NCI-H446 treated with DMSO at 0.1 percent for 48 hours (cell line): ENCODE measurements at places on chromosomes 3 and 15.

DNA sequence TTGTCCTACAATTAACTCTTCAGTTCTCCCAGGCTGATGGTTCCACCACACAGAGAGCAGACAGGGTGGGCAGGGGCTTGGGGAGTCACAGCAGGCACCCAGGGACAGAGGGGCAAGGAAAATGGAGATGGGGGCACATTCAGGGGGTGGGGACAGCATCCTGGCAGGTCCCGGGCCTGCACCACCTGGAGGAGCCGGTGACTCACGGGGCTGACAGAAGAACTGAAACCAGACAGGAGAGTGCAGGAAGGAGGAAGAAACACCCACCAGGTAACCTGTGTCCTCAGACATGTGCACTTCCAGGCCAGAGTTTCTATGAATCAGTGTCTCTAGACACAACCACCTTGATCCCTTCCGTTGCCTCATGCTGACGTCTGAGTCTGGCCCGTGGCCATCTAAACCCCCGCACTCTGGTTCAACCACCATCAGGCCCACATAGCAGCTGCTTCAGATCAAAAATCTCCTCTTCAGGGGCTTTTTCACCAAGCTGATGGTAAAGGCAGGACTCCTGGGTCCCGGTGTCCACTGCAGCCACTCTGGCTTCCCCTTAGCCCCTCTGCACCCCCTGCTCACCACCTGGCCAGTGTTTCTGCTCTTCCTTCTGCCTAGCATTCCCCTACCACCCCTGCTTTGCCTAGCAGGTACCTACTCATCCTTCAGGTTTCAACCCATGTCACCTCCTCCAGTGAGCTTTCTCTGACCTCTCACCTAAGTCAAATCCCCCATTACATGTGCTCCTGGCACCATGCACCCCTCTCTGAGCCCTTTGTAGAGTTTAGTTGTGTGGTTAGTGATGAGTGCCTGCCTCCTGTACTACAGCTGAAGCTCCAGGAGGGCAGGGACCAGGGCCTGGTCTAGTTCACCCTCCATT lies 16.5 kb upstream of the CYP11A1 start:
- no peak for DNase-seq

- no peak for DNase-seq
Observed at GRCh38 chr15:68276668-68277067, 877 bp upstream of the FEM1B start.

- no peak for DNase-seq
Observed at GRCh38 chr3:127535106-127535785, 55.3 kb downstream of the TPRA1 start.

- no peak for DNase-seq
Observed at GRCh38 chr15:80850941-80851451, 71.8 kb downstream of the CEMIP start.

- DNase-seq: no peak
Observed at GRCh38 chr15:51093488-51093838, 1.2 kb downstream of the TNFAIP8L3 start.

- DNase-seq: no peak
Observed at GRCh38 chr3:148816427-148816826, 11.2 kb upstream of the CPB1 start.

DNA sequence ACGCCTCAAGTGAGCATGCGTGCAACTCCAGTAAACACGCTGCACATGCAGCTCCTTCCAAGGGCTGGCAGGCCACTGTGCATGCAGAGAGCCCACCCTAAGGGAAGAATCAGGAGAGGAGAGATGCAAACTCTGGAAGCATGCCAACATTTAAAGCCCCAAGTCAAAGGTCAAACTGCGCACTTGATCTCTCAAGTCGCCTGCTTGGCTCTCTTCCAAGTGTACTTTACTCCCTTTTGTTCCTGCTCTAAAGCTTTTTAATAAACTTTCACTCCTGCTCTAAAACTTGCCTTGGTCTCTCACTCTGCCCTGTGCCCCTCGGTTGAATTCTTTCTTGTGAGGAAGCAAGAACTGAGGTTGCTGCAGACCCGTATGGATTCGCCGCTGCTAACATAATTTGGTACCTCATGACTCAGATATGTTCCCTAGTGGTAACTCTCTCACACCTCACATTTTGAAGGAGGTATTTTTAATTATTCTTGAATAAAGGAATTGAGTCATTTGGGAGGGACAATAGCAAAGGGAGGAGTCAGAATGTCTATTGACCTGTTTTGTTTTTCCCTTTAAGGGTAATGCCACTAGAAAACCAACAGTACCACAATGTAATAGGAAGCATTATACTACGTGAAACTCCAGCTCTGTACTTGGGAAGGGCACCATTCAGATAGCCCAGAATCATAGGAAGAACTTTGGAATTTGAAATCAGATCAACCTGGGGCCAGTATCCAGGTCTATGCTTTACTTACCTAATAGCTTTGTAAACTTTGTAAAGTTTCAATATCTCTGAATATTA lies 19.6 kb upstream of the DGKG start:
- no peak for DNase-seq

- DNase-seq: no peak
Observed at GRCh38 chr3:56867671-56868070, 65.9 kb upstream of the ARHGEF3 start.

DNA sequence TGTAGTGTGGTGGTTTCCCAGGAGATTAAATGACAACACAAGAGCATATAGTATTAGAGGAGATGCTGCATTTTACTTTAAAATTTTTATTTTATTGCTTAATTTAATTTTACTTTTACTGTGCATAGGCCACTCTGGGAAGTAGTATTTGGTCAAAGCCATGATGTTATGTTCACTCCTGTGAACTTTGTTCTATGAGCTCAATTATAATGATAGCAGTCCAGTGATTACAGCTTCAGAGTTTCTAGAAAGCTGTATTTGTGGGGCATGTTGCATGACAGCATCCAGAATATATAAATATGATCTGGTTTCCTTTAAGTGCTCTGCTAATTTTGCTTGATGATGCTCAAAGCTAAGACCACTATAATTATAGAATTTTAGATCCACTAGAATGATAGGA lies 338.6 kb downstream of the NSUN3 start:
- DNase-seq: no peak

DNA sequence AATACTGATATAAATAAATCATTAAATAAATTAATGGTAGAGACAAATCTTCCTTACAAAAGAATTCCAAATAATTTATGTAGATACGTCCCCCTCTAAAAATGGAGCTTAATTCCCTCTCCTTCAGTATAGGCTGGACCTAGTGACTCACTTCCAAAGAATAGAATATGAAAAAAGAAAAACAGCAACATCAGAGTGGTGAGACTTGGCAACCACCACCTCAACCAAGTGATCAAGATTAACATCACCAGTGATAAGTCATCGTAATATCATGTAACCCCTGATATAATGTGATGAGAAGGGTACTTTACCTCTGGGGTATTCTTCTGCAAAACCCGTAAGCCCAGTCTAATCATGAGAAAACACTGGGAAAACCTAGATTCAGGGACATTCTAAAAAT lies 13.4 kb downstream of the GOLGB1 start:
- DNase-seq: no peak

- DNase-seq: no peak
Observed at GRCh38 chr15:57255751-57256341, 120.5 kb upstream of the CGNL1 start.

GRCh38 chr3:157093096-157093495 lies 66.9 kb downstream of the CCNL1 start:
- DNase-seq: no peak

DNA sequence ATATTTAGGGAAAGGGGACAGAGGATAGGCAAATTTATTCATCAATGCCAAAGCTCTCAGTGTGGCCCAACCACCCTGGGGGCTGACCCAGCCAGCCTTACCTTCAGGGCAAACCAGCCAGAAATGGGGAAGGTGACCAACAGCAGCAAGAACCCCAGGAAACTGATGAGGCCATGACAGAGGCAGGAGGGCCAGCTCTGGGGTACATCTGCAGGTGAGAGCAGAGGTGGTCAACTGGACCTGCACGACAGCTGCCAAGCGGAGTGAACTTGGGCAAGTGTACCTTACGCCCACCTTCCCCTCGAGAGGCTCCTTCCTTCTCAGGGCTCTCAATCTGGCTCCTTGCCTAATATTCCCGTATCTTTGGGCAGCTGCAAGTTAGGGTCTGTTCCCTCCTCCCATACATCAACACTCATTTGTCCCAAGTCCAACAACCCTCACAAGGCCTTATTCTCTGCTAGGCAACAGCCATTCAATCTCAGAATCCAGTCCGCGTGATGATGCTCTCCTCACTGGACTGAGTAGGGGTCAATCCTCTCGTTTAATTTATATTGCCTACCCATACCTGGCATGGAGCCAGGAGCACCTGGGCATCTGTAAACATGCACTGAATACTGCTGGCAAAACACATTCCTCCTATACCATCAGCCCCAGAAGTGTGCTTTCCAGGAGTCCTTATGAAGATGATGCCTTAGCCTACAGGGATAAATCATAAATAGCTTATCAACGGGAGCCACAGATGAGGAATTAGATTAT lies 1.7 kb downstream of the STOML1 start:
- DNase-seq: no peak

DNA sequence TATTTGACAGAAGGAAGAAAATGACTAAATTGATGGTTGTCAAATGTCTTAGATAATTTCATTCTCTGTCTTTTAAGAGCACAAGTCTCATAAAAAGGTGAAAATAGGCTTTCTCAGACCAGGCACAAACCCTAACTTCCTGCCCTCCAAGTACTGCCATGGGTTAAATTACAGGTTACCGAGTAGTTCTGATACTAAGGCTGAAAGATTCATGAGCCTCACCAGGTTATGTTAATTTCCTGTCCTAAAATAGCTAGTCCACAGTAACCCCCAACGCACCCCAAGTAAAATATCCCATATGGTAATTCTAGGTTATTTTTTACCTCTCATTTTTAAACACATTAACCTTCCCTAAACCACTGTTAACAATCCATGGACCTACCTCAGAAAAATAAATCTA lies 42.0 kb downstream of the GSK3B start:
- no peak for DNase-seq

DNA sequence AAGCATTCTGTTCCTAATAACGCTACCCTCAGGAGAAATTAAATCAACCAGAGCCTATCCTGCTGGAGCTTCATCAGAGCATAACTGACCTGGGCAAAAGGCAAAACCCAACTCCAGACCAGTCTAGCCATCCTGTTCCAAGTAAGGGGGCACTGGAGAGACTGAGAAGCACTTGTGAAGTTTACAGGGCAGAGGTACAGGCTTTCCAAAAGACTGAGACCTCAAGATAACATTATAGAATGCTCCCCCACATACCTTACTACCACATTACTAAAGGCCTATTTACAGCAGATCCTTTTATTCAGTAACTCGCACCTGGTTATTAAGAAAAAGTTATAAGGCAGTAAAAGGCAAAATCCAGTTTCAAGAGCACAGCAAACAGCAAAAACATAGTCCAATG lies 35.5 kb downstream of the RFX7 start:
- no peak for DNase-seq

- no peak for DNase-seq
Observed at GRCh38 chr3:74789111-74789510, 174.7 kb upstream of the CNTN3 start.

DNA sequence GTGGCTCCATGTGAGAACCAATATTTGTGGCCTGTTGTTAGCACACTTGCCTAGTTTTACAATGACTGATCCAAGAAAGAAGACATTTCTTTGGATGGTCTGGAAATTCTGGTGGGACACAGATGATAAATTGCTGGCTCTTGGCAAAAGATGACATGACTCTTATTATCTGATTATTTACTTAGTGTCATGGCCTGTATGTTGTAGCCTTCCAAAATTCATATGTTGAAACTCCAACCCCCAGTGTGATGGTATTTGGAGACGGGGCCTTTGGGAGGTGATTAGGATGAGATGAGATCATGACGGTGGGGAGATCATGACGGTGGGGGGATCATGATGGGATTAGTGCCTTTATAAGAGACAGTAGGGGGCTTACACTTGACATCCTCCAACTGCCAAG lies 30.0 kb upstream of the AKAP13 start:
- no peak for DNase-seq

- DNase-seq: no peak
Observed at GRCh38 chr3:107870943-107871638, 219.7 kb downstream of the CD47 start.

DNA sequence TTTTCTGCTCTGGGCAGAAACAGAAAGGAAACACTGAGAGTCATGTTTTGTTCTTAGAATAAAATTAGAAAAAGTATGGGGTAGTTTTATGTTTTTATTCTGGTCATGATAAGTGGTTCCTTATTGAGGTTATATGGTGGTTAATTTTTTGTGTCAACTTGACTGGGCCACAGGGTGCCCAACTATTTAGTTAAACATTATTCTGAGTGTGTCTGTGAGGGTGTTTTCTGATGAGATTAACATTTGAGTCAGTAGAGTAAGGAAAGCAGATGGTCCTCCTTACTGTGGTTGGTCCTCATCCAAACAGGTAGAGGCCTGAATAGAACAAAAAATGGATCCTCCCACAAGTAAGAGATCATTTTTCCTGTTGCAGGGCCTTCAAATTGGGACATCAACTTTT lies 98.9 kb downstream of the C3orf38 start:
- no peak for DNase-seq

GRCh38 chr15:70375006-70375431 lies 277.3 kb upstream of the TLE3 start:
- DNase-seq: no peak

DNA sequence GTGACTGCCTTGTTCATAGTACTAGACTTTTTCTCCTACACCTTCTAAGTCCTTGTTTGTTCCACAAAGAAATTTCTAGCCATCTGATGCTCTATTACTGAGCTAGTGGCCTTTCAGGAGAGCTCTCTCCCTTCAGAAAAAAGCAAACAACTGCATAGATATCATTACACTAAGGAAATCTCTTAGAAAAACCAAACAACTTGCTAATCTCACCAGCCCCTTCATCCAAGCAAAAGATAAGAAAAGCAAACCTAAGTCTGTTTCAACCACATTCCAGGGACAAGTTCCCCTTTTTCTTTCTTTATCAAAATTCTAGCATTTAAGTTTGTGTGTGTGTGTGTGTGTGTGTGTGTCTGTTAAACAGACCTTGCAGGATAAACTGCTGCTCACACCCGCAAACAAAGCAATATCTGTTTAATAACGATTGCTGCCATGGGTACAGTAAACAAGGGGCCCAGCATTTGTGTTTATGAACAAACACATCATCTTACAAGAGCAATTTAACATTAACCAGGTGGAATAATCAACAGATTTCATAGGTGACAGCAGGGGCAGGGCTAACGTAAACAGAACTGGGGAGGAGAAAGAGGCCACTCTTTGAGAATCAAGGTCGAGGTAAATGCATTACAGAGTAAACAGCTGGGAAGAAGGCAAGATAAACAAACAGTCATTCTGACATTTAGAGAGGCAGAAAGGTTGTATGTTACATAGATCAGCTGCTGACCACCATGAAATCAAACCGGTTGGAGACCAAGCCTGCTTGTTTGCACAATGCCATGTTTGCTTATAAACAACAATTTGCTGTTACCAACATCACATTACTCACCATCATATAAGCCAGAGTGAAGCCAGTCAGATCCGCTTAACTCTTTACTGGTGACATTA lies 375.1 kb downstream of the FOXP1 start:
- no peak for DNase-seq

DNA sequence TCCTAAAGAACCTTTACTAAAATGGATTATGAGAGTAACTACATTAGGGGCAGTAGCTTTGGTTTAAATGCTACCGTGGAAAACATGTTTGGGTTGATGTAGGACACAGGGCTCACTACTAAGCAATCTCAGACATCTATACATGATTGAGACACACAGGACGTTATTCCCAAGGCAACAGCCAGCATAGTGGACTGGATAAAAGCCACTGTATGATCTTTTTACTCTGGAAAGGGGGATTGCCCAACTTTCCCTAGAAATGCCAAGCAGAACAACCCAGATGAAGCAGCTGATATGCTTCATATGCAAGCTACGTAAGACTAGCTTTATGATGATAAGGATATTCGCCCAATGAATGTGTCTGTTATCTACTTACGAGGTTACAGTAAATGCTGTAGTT lies 144.6 kb downstream of the MYO9A start:
- no peak for DNase-seq
